ENCODE measurements at places on chromosomes 1 and 21.

DNA sequence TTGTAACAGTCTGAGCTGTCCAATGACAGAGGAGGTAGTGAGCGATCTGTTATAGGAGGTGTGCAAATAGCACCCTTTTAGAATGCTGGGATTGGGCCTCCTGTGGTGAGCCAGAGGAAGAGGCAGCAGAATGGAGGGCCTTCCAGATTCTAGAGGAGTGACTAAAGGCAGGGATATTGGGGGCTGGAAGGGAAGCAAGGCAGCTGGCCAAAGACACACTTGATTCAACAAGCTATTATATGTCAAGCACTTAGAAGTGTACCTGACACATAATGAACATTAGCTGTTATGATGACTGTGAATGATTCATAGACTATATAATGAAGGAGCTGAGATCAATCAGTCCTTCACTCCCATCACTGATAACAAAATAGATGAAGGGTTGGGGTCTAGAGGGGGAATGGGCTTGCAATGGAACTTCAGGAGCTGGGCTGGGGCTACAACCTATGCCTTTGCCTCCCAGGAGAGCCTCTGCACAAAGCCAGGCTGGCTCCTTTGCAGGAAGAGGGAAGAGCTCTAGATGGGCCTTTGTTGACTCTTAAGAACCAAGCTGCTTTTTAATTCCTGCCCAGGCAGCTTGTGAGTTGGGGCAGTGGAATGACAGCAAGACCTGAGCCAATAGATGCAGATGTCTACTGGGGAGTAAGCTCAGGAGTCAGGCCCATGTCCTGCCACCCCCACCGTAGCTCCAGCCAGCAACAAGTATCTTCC, 2.3 kb upstream of the MKNK1 start:
- no peak for DNase-seq

- no peak for DNase-seq
Observed at GRCh38 chr1:21932127-21932526, 5.0 kb downstream of the HSPG2 start.

DNA sequence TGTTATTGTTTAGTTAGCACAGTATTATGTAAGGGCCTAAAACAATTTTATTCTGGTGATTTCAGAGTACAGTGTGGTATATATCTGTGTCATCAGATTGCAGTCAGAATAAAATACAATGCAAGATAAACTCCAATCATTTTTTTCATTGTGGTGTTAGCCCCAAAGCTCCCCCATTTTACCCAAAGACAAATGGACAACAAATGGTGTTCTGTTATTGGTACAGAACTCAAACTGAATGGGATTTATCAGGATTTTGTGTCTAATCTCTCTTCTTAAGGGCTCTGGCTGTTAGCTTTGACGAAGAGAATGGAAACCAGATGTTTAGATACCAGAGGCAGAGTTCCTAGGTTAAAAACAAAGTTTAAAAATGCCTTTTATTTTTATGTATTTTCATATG, 163.1 kb upstream of the USP25 start:
- DNase-seq = no peak

- DNase-seq = no peak
Observed at GRCh38 chr1:159089184-159089791, 12.7 kb upstream of the AIM2 start.

Measured in stimulated activated naive CD8-positive, alpha-beta T cell treated with anti-CD3 and anti-CD28 coated beads, Interleukin-15, Interleukin-2, amounts not matched to agents 100 U/mL and 50 U/mL, for 24 hours (primary cell).